Omental fat pad (tissue), 4 donors: ENCODE measurements at places on chromosomes 7 and 10. TPM values are rescaled to one million over a fixed set of nuclear protein-coding genes. Genes with fewer than 3 reads are reported as not detected.

- DNase-seq: no peak
Observed at GRCh38 chr10:78514459-78514858, 480.8 kb downstream of the RPS24 start.

DNA sequence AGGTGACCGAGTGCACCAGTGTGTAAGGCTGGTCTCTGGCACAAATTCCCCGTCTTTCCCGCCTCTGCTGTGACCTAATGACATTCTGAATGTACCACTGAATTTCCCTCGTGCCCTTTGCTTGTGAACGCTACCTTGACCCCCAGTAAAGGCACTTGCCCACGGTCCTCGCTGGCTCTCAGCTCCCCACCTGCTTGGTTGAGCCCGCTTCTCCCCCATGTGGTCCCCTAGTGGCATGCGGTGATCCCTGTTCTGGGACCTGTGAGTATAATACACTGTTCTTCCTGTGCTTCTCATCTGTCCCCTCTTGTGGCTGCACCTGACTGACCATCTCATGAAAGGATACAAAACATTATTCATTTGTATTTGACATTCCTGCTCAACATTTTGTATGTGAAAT lies 495.7 kb downstream of the INHBA start:
- DNase-seq: no peak

TAF5 gene
- total RNA-seq: 5.5 TPM

CALHM3 gene
- not detected for total RNA-seq

- no peak for DNase-seq
Observed at GRCh38 chr7:55147101-55147500, 128.3 kb downstream of the EGFR start.

DNA sequence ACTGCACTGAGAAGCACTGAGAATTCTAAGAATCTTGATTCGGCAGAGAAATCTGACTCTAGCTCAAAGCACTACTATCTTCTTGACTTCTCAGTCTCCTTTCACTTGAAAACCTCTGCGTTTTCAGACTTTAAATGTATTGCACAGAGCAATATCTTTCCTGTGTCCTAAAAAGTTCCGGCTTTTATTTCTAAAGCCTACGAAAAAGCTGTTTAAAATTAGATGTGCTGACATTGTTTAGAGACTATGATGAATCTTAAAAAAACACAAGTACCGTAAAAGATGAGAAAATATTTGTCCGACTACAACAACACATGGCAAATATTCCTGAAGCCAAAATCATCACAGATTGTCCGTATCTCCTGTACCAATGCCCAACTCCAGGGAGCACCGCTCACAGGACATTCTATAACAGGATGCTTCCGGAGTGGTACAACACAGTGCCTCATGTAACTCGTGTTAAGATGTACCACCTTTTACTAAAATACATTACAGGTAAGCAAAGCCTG lies 136.9 kb downstream of the CUBN start:
- no peak for DNase-seq

PIK3AP1 gene
- 27.3 TPM for total RNA-seq

- DNase-seq: no peak
Observed at GRCh38 chr10:51269821-51270220, 195.5 kb downstream of the PRKG1 start.

- no peak for DNase-seq
Observed at GRCh38 chr7:28840592-28840995, 117.5 kb downstream of the TRIL start.

DNA sequence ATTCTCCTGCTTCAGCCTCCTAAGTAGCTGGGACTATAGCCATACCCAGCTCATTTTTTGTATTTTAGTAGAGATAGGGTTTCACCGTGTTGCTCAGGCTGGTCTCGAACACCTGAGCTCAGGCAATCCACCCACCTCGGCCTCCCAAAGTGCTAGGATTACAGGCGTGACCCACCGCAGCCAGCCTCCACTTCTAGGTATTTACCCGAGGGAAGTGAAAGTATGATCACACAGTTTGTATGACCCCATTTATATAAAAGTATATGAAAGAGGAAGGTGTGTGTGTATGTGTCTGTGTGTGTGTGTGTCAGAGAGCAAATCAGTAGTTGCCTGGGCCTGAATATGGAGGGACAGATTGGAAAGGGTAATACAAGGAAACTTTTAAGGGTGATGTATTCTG lies 2.0 kb upstream of the PURB start:
- DNase-seq: no peak

GRCh38 chr7:72098807-72099580 lies 313.1 kb downstream of the CALN1 start:
- DNase-seq: no peak

DNA sequence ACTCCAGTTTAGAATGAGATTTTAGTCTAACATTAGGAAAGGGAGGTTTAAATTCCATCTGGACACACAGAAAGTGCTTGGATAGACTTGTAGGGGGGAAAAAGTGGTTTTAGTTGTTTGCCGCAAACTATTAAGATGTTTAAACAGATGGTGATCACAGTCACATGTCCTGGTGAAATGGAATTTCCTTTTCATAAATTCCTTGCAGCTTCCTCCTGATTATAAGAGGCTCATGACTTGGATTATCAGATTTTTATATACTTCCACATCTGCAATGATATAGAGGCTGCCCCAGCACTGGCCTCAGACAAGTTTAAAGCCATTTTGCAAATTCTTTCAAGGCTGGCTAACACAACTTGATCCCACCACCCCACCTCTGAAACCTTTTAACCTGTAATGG lies 106.4 kb upstream of the ARMC3 start:
- no peak for DNase-seq

DNA sequence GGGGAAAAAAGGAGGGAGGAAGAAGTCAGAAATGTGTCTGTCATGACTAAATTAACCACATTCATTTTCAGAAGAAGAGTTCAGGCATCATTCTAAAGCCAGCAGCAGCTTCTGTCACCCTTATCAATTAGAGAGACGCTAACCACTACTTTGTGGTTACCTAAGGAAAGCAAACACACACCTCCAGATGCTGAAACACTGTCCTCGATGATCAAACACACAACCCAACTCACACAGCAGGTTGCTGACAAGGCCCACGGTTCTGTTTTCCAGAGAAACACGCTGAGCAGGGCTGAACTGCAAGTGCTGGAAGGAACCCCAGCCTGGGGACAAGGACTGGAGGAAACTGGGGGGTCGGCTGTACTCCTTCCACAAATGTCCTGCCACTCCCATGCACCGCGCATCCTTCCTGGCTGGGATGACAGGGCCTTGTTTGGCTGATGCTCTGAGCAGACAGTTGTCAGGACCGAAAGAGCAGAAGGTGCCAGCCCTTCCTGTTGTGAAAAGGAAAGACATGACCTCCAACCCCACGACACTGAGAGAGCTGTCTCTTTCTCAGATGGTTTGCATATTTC lies 36.6 kb downstream of the PRKCQ start:
- no peak for DNase-seq

DNA sequence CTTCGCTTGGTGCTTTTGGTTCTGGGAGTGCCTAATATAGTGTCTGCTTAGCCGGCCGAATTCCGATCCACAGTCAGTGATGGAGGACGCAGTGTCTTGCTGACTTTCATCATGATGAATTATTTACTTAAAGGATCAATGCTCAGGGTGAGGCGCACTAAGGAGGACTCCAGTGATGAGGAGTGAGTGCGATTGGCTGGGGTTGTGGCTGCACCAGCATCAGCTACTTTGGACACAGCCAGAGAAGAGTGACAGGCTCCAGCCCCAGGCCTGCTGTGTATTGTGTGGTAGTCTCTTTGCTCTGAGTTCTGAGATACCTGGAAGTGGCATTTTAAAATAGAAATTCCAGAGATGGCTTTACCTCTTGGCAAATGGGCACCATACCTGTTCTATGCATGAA lies 73.3 kb upstream of the ANLN start:
- DNase-seq: no peak
